Osteocyte (in vitro differentiated cells): ENCODE measurements at places on chromosomes 12 and 14. TPM values are rescaled to one million over a fixed set of nuclear protein-coding genes. Genes with fewer than 3 reads are reported as not detected.

DNA sequence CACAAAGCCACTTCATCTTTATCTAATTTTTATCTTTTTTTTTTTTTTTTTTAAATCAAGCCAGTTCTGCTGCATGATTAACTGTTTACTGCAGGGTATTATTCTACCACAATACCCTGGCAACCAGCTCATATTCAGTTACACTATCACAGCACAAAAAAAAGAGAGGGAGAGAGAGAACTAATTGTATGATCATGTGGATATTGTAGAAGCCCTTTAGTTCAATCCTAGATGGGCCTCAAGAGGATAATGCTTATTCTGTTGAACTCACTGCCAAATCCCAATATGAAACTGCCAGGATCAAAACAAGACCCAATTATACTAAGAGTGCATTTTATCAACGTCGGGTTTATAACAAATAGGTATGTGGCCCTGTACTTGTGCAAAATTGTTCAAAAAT is 51.5 kb downstream of the MED13L start:
- DNase-seq = no peak

The PLEKHH1 gene
- total RNA-seq = 0.50 and 1.0 TPM in 2 replicates

DNA sequence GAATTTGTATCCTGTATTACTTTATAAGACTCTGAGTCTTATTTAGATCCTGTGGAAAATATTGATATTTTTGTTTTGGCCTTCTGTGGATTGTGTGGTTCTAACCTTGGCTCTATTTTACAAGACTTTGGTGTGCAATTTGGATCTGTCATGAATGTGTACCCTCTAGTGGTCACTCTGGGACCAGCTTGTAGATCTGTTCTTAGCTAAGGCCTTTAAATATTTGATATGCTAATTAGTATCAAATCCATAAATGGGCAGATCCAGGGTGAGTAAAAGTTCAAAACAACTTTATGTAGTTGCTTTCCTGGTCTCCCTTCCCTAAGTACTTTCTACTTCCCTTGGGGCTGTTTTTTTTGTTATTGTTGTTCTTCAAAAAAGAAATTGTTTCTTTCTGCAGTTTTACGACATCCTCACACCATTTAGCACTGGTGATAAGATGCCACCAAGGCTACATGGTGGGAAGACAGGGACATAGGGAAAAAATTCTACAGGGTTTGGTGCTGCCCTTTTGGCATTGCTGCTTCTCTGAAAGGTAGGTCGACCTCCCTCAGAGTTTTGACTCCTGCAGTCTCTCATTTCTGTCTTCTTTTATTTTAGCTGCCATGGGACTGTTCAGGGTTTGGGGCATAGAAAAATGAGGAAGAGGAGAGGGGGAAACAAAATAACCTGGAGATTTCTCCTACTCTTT is 238.5 kb downstream of the GPHN start:
- no peak for DNase-seq

GRCh38 chr12:26422839-26423398 is 227.5 kb downstream of the SSPN start:
- no peak for DNase-seq

DNA sequence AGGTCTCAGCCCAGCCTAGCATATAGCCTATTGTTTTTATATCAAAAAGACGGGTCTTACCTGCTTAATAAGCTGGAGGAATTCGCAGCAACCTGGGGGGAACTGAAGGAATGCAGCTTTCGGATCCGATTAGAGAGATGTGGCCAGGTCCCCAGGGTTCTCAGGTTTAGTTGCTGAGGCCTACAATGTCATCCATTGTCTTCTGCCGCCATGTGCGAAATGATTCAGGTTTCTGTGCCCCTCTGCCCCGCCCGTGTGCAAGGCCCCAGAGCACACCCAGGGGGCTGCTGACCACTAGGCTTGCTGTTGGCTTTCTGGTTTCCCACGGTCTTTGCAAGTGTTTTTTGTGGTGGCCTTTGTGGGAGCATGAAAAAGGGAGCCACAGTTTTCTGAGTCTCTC is 154.5 kb upstream of the TBX3 start:
- no peak for DNase-seq

DNA sequence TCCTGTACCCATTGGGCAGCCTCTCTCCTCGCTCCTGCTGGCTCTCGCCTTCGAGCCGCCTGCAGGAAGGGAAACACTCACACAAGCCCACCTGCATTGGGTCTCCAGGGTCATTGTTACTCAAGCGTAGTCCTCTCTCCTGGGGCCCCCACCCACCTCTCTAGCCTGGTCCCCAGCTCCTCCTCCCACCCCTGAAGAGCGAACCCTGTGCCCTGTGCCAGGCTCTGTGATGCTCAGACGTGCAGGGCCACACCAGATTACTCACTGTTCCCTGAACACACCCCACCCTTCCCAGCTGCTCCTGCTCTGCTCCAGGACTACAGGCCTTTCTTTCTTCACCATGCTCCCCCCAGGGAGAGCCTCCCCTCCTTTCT is 88.1 kb downstream of the NINJ2 start:
- DNase-seq = no peak

The IL22 gene
- not detected in 2 replicates for total RNA-seq

- no peak for DNase-seq
Observed at GRCh38 chr14:55129086-55129427, at the start of gene LGALS3. Gene LGALS3, plus strand, starts transcription at chr14:55129252. Its CDS starts 8,122 bp downstream, at chr14:55137374.

The TEX22 gene
- total RNA-seq = 3.1 and 4.9 TPM in 2 replicates
